RWPE2 (cell line): ENCODE measurements at places on chromosomes 3 and 15.

- DNase-seq: no peak
Measured at GRCh38 chr3:117885011-117885441, 1149.6 kb downstream of the IGSF11 start.

GRCh38 chr3:7367968-7368367 is 507.1 kb downstream of the GRM7 start:
- DNase-seq: no peak

DNA sequence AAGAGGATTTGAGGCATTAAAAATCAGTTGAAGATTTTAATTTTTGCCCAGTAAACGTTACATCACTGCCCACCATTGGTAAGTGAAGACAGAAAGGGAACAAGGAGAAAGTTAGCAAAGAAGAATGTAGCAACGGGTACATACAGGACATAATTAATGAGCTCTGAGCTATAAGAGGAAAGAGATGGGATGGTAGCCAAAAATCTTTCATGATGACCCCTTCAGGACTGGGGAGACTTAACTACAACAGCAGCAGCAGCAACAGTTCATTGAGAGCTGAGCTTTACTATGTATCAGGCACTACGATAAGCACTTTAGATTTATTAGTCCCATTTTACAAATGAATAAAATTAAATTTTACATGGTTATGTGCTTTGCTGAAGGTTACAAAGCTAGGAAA is 18.4 kb downstream of the EMC4 start:
- DNase-seq: no peak

GRCh38 chr3:182241766-182242488 is 530.2 kb downstream of the SOX2 start:
- no peak for DNase-seq

DNA sequence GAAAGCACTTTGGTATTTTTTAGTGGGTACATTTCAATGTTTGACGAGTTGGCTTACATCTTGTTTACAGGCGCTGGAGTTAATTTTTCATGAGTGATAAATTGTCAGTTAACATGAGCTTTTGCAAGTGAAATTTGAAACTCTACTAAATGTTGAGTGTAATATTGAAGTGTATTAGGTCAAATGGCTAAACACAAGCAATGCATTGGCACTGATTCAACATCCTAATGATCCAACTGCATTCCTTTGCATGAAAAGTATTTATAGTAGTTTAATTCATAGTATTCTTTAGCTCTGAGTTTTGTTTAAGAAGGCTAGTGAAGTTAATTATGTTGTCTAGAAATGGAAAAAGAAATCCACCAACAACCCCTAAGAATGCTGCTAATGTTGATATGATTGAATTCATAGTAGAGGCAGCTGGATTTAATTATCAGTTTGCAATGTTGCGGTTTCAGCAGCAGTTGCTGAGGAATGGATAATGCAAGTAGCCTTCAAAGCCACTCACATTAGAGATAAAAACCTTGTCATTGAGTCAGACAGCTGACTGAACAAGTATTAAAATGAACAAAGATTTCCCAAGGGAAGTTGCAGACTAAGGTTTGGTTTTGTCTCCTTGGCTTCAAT is 245.6 kb upstream of the GOLIM4 start:
- DNase-seq: no peak

- DNase-seq: no peak
Measured at GRCh38 chr3:71072287-71072686, 511.2 kb downstream of the FOXP1 start.

- no peak for DNase-seq
Measured at GRCh38 chr3:128307029-128307633, 153.8 kb downstream of the EEFSEC start.

- no peak for DNase-seq
Measured at GRCh38 chr3:13824521-13825310, 55.2 kb downstream of the WNT7A start.
